EH (cell line): ENCODE measurements at places on chromosomes 11 and 22.

DNA sequence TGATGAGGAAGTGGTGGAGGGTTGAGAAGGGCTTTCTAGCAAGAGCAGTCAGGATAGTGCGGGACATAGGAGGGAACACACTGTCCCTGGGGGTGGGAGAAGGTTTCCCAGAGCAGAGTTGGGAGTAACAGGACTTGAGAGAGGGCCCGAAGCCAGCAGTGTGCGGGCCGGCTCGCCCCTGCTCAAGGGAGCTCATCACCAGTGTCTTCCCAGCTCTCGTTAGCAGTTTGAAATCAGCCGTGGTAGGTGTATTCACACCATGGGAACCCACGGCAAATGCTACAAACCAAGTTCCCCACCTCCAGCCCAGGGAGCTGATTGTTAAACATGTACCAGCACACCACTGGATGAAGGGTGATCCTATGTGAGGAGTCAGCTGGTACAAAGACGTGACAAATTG, 66.2 kb upstream of the EIF3D start:
- no peak for DNase-seq

- peak; percentile 41 for DNase-seq
These were observed 5.7 kb upstream of the KIRREL3 start for GRCh38 chr11:127006311-127006710.

GRCh38 chr22:32571761-32572160, 97.2 kb downstream of the FBXO7 start:
- no peak for DNase-seq

DNA sequence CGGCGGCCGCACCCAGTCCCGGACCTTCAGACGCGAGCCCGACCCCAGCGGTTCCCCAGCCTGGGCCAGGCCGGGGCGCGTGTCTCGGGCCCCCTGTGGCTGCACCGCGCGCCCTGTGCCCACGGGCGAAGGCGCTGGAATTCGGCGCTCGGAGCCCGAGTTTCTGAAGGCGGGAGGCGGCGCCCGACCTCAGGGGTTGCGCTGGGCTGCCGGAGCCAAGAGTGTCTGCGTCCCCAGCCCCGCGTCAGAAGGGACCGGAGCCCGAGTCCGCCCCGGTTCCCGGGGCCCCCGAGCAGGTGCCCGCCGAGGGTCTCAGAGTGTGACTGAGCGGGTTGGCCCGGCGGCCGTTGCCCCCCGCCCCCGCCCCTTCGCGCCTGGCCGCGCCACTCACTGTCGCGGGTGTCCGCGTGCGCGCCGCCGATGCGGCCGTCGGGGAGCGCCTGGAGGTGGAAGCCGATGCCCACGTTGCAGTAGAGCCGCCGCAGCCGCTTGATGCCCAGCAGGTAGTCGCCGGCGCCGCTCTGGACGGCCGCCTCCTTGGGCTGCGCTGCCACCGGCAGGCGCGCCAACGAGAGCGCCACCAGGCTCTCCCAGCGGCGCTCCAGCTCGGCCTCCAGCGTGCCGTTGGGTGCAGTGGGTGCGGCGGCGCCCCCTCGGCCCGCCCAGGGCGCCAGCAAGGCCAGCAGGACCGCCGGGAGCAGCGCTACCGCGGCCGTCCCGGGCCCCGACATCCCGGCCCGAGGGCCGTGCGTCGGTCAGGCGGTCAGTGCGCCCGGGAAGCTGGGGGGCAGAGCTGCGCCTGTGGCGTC, 583 bp downstream of the FGF4 start:
- DNase-seq: no peak

DNA sequence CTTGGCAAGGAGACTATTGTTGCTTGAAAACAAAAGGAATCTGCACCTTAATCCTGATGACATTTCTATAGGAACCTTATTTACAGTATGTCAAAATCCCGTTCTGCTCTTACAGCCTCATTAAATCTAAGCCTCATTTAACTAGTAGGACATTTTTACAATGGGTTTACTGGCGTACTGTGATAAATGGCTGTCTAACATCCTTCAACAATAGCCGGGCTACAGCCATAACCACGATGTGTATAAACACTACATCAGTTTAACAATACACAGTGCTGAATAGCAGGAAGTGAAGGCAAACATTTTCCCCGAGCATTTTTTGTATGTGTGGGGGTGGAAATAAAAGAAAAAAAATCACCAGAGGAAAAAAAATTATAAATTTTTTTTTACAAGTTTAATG, 131.2 kb downstream of the ARL14EP start:
- no peak for DNase-seq

DNA sequence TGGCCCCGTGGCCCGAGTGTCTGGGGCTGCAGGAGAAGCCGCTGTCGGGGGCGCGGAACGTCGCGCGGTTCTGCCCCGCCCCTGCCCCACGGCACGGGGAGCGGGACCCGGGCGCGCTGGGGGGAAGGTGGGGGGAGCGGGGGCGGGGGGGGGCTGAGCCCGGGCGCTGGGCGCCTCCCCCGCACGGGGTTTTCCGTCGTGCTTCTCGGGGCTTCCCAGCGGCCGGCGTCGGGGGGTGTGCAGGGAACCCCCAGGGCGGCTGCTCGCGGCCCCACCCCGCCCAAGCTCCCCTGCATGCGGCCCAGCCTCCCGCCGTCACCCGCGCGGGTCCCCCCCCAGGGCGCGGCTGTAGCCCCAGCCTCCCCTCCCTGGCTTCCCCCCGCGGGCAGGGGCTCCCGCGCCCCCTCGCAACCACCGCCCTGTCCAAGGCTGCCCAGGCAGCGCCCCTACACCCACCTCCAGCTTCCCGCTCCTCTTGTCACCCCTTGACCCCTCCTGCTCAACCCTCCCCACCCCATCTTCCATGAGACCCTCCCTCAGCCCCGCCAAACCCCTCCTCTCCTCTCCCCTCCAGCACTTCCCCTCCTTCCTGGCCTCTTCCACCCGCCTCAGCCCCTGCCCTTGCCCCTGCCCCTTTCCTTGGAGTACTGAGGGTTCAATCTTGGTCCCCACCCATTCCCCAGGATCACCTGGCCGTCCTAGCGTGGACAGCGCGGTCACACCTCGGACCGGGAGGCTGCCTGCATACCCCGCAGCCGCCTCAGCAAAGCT, 1.7 kb downstream of the IL17REL start:
- no peak for DNase-seq

- no peak for DNase-seq
These were observed 204.7 kb downstream of the ST3GAL4 start for GRCh38 chr11:126560221-126560620.

DNA sequence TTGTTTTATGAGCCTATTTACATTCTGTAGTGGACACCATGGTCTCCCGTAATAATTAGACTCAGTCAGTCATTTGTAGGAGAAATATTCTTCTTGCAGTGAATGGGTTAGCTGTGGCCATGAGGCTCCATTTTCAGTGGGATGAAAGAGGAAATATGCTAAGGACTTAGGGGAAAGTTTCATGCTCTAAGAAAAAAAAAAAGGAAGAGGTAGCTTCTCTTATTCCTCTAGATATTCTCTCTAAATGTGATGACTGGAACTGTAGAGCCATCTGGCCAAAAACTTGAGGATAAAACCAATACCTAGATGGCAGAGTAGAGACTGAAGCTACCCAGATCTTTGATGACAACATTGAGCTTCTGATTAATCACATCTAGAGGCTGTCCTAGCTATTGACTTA, 75.8 kb upstream of the SESN3 start:
- DNase-seq: no peak

- no peak for DNase-seq
These were observed 13.8 kb upstream of the TFIP11 start for GRCh38 chr22:26525946-26526564.

DNA sequence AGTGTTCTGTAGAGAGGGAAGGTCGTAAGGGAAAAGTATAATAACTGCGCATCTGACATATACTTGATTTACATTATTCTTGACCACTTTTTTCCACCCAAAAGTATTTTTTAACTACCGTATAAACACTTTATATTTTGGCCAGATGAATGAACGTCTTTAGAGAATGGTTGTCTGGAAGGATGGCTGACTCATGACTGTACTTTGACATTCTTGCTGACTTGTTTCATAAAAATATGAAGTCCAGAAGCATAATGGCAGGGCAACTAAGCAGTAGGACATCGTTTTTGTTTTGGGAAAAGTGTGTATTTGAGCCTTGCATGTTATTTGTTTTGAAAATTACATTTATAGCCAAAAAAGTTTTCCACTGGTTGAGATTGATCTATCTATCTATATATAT, 110.0 kb downstream of the OSBP2 start:
- DNase-seq: no peak

- no peak for DNase-seq
These were observed 730 bp downstream of the LMNTD2 start for GRCh38 chr11:559712-560304.

- peak; percentile 94 for DNase-seq
These were observed at the start of gene COMMD9 for GRCh38 chr11:36289226-36289852. Gene COMMD9, minus strand, starts transcription at chr11:36289424. Its CDS starts 12 bp downstream, at chr11:36289412.

DNA sequence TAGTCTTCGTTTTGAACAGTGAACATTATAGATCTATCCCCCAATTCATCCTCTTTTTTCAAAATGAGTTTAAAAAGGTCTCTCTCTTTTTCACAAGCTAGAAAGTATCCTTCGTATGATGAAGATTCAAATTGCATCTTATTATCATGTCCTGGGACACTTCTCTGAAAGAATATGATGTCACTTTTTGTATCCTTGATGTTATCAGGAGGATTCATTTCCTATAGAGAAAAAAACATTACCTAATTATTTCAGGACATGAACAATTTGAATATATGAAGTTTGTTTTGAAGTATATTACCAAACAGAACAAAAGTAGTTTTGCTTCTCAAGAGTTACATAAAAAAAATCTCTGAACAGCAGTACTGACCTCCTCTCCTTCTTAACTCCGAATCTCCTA, 20.3 kb downstream of the IL18 start:
- DNase-seq: no peak

- no peak for DNase-seq
These were observed 83.6 kb upstream of the RASSF10 start for GRCh38 chr11:12925520-12925919.

DNA sequence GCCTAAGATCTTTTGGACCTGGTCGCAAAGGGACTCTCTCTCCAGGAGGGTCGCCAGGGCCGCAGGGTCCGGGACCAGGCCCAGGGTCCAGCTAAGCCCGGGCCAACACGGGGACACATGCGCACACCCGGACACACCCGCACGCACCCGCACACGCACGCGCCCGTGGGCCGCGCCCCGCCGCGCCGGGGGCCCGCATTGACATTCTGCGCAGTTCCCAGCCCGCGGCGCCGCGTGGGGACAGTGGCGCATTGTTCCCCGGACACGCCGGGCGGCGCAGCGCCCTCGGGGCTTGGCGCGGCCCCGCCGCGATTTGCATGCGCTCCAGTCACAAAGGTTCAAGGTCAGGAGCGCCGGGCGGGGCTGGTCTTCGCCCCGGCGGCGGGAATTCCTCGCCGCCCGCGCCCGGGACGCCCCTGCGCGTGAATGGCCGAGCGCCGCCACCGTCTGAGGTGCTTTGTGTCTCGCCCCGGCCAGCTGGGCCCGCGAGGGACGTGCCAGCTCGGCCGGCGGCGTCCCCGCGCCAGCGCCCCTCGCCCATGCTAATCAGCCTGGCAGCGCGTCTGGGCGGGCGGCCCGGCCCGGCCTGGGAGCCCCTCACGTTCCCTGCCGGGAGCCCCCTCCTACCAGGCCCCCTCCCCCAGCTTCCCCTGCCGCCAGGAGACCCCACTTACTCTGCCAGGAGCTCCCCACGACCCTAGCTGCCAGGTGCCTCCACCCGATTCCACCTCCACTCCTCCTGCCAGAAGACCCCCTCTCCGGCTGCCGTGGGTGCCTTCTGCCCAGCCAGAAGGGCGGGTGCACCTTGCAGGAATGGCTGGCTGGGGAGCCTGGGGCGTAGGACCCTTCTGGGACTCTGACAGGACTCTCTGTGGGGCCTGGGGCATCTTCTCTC, 50.5 kb upstream of the WNT7B start:
- DNase-seq: peak; percentile 32

DNA sequence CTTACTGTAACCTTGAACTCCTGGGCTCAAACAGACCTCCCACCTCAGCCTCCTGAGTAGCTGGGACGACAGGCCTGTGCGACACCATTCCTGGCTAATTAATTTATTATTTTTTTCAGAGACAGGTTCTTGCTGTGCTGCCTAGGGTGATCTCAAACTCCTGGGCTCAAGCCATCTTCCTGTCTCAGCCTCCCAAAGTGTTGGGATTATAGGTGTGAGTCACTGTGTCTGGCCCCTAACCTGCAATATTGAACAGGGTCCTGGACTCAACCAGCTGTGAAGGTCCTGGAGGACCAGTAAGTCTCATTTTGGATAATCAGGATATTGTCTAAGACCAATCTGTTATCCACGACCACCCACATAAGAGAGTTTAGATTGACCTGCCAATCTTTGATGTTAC, 15.2 kb downstream of the CCDC134 start:
- no peak for DNase-seq

- DNase-seq: peak; percentile 94
These were observed at the start of gene PHRF1 for GRCh38 chr11:575996-576768. Gene PHRF1, plus strand, starts transcription at chr11:576470. Its CDS starts 5,043 bp downstream, at chr11:581513.

- no peak for DNase-seq
These were observed 56.1 kb upstream of the CRTAM start for GRCh38 chr11:122782222-122782621.
